ENCODE measurements at places on chromosomes 1 and 21.

- DNase-seq = no peak
Observed at GRCh38 chr1:29133861-29134694, 10.4 kb upstream of the TMEM200B start.

DNA sequence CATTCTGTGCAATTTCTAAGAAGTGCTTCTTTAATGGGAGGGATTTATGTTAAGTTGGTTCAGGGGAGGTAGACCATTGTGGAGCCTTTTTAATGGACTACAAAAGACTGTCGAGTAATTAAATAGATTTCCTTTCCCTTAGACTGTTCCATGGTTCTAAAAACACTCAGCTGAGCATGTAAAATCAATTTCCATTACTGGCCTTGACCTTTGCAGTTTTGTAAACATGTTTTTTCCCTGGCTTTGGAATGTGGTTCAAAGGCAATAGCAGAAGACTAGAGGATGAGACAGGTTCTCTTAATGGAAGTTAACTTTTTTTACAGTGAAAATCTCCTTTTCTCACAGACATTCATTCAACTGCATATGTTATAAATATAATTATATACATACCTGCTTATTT lies 37.6 kb upstream of the BTG3 start:
- DNase-seq = no peak

GRCh38 chr1:48236716-48237470 lies 14.4 kb downstream of the SLC5A9 start:
- DNase-seq = no peak

GRCh38 chr1:151533870-151534269 lies 6.2 kb upstream of the TUFT1 start:
- no peak for DNase-seq

DNA sequence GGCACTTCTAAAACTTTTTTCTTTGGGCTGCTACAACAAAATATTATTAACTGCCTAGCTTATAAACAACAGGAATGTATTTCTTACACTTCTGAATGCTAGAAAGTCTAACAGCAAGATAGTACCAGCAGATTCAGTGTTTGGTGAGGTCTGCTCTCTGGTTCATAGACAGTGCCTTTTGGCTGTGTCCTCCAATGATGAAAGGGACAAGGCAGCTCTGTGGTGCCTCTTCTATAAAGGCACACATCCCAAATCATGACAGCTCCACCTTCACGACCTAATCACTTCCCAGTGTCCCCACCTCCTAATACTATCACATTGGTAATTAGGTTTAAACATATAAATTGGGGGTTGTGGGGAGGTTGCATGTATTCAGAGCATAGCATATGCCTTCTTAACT lies 9.5 kb downstream of the CFH start:
- DNase-seq = no peak

GRCh38 chr1:3900969-3901529 lies 977 bp upstream of the C1orf174 start:
- peak; percentile 68 for DNase-seq

GRCh38 chr1:201362906-201363305 lies 14.6 kb downstream of the TNNT2 start:
- no peak for DNase-seq

DNA sequence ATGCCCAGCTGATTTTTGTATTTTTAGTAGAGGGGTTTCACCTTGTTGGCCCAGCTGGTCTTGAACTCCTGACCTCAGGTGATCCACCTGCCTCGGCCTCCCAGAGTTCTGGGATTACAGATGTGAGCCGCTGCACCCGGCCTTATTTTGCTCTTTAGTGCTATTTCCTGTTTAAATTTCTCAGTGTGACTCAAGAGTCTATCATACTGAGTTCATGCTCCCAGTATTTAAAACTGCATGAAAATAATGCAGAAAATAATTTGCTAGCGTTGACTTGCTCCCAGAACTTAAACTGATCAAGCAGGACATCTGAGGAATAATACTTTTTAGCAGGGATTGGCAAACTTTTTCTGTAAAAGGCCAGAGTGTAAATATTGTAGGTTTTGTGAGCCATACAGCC lies 86.4 kb upstream of the C1orf21 start:
- no peak for DNase-seq
